GM12891 (cell line): ENCODE measurements at places on chromosomes 7 and 10.

DNA sequence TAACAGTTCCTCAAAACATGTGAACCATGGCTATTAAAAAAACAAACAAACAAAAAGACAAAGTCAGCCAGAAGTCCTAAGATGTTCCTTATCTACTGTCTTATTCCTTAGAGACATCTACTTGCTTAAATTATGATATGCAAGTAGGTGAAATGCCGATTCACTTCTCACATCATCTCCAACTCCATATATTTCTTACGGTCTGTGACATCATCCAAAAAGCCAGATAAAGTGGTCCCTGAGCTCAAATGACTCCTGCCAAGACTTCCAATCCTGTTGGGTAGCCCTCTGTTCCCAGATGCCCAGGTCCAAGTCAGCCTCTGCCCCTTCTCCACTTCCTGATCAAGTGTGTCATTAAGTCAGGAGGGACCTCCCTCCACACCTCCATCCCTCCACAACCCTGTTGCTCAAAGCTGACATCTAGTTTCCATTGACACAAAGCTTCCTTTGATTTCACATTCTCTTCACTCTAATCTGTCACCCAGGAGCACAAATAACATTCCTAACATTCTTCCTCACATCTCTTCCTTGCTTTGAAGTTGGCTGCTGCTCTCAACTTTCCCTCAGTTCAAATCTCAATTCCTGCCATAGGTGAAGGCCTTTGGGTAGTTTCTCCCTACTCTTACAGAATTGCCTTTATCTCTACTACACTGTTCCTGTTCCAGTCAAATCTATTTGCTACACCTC, 56.1 kb upstream of the PDLIM1 start:
- DNase-seq: no peak

- DNase-seq: no peak
Measured at GRCh38 chr10:104308439-104308903, 29.8 kb downstream of the ITPRIP start.

DNA sequence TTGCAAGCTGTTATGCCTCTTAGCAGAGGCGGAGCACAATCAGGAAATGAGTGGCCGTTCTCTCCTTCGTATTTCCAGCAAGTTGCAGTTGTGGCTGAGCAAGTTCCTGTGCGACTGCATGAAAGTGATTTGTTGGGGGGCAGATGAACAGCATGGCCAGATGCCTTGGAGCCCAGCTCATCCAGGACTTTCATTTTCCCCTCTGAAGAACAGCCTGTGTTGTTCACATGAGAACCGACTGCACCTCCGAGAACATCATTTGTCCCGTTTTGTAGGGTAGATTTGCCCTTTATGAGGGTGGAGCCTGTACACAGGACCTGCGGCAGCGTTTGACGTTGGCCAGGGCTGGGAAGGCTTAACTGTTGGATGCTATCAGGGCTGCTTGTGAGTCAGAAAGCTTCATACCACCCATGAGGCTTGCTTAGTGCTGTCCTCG, 4.4 kb downstream of the BAG3 start:
- DNase-seq: no peak

DNA sequence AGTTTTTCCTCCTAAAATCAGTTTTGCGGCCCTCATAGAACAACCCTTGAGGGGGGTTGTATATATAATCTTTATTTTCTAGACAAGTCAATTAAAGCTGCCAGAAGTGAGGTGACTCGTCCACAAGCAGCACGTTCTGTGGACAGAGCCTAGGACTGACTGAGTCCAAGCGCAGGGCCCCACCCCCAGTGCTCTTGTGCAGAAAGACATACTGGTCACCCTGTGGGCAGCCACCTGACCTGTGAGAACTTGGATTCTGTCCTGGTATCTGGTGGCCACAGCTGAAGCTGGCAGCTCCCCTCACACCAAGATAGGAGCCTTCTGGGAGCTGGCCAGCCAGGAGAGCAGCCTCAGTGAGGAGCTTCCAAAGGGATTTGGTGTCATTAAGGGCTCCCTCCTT, 89.3 kb downstream of the GRK5 start:
- no peak for DNase-seq

DNA sequence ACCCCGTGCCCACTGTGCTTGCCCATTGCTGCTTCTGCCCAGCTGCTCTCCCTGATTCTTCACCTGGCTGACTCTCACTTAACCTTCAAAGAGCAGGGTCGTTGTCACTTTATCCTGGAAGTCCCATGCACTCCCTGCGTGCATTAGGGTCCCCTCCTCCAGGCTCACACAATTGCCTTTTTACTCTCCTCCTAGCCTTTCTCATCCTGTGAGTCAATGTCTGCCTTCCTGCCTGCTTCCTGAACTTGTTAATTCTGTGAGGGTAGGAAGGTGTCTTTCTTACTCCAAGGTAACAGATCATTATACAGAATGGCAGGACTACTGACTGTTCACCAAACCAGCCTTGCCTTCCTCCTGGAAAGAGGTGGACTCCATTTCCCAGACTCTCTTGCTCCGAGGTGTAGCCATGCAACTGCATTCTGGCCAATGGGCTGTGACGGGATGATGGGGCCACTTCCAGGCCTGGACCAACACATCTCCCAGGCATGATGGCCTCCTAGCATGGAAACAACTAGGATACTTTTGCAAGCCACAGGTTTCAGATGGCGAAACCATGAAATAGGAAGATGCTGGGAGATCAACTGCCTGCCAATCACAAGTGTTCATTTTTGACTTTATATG, 54.7 kb downstream of the ARHGAP22 start:
- no peak for DNase-seq

DNA sequence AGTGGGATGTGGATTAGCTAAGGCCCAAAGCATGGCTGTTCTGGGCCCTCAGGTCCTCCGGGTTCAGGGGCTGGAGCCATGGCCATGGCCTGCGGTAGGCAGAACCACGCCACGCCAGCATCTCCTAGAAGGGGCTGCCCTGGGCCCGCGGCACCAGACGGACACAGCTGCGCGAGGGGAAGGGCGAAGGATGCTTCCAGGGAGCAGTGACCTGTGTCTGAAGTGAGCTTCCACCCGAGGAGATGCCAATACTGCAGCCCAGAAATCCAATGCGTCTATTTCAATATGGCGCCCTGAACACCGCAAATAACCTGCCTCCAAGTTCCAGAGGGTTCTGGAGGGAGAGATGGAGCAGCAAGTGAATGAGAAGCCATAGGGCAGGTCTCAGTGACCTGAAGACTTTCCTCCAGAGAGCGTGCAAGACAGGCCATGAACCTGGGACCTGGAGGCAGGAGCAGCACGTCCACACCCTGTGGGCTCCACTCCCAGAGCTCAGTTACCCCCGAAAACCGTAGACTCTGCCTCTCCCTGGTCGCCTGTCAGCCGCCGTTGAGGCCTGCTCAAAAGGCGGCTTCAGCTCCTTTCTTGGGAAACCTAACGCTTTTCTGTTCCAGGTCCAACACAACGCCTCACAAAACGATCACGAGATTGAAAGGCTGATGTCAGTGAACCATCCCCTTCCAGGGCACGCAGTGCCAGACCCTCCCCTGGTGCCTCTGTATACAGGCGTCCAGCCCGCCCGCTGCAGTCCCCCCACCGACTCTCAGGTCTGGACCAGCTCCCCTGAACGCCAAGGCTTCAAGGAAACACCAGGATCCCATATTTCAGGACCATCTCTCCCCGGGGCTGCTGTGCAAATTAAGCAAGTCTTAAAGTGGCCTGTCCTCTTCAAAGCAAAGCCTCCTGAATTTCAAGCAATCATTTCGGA, 37.4 kb downstream of the AMZ1 start:
- DNase-seq: no peak
